ENCODE measurements at places on chromosomes 5 and 9.
A peak's percentile ranks its signal among the peaks of the same experiment; 100 is the strongest.

- peak; percentile 7 for DNase-seq
These were observed 46.4 kb upstream of the STK32A start for GRCh38 chr5:147188200-147189108.

GRCh38 chr5:131635684-131636572 lies 899 bp upstream of the RAPGEF6 start:
- peak; percentile 4 for DNase-seq

- no peak for DNase-seq
These were observed 215.2 kb downstream of the TLE1 start for GRCh38 chr9:81474125-81474524.

DNA sequence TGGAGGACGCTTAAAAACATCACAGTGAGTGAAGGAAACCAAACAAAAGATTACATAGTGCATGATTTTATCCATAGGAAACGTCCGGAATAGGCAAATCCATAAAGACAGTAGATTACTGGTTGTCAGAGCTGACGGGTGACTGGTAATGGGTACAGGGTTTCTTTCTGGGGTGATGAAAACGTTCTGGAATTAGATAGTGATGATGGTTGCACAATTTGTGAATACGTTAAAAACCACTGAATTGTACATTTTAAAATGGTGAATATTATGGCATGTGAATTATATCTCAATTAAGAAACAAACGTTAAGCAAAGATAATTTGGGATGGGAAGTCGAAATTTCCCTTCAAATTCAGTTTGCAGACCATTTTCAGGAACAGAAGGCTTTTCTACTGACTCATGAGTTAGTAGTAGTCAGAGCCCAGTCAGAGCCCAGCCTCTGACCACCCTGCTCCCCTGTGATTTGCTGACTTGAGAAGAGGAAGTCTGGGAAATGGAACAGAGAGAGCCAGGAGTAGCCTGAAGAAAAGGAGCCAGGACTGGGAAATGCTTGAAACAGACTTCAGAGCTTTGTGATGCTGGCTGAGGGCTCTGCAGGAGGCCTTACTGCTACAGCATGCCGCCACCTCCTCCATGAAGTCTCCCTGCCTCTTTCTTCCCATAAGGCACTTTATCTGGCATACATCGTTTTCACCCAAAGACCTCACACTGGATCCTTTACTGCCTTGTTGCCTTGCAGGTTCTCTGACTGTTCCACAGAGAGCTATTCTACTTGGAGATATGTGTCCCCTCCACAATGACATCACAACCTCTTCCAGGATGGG lies 46.4 kb upstream of the CTNNA1 start:
- no peak for DNase-seq

DNA sequence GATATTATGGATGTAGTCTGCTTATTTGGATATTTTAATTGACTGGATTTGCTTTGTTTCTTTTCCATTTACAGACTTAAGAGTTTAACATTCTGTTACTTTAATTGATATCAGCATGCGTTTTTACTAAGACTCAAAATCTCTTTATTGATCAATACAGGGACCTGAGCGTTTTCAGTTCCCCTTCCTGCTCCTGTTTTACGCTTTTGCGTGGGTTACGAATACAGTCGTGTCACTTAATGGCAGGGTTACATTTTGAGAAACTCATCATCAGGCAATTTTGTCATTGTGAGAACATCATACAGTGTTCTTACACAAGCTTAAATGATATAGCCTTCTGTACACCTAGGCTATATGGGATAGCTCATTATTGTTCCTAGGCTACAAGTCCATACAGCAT lies 65.2 kb downstream of the PBX3 start:
- no peak for DNase-seq

- no peak for DNase-seq
These were observed 195.3 kb upstream of the NR4A3 start for GRCh38 chr9:99626426-99626825.

- DNase-seq: no peak
These were observed 291.8 kb upstream of the DAB2 start for GRCh38 chr5:39716532-39717028.

Measured in activated CD8-positive, alpha-beta memory T cell treated with anti-CD3 and anti-CD28 coated beads for 1 hour (primary cell).